ENCODE measurements at places on chromosomes 7 and 10.
A peak's percentile ranks its signal among the peaks of the same experiment; 100 is the strongest.

DNA sequence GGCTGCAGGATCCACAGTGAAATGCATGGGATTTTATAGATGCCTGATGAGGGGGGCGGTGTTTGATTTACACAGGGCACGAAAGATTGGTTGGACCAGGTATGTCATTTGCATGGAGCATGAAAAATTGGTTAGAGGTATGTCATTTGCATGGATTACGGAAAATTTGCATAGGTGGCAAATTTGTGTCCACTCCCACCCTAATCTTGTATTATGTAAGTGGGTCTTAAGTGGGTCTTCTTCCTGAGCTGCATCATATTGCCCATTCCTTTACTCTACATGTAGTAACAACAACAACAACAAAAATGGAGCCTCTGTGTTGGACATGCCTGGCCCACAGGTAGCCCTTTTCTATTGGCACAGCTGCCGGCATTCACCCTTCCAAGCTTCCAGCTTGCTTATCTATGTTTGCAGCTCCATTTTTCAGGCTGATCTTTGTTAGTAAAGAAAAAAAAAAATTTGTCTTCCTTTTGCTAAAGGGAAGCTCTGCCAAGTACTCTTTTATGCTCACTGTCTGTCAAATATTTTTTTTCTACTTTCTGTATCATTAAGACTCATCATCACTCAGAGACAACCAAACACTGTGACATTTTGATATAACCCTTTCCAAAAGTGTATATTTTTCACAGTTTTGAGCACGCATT is 10.3 kb upstream of the ZNF273 start:
- no peak for DNase-seq

DNA sequence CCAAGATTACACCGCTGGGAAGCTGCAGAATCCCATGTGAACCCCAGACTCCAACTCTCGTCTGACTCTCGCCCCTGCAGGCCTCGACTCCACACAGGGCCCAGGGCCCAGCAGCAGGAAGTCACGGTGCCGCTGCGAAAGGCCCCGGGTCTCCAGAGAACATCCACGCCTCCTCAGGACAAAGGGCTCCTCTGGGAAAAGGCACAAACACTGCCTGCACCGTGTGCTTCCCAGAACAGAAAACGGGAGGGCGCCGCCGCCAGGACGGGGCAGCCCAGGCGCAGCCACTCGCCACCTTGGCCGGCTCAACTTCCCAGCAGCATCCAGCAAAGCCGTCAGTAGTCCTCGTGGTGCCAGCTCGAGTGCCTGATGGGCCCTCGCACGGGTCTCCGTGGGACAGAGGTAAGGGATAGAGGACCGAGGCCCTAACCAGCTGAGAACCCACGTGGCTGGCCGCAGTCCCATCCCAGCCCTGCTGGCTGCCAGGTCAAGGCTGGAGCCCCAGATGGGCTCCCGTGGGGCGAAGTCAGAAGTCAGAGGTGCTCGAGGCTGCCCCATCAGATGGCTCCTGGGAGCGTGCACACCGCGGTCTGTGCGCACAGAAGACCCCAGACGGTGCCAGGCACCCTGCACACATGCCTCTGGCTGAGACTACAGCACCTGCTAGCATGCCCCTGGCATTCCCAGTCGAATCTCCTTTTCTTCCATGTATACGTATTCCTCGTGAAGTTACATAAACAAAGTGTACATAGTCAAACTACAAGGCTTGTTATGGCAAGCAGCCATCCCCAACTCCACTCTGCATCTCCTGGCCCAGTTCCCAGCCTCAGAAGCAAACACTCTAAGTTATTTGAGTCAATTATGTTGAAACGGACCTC is 60.2 kb downstream of the MAD1L1 start:
- no peak for DNase-seq

DNA sequence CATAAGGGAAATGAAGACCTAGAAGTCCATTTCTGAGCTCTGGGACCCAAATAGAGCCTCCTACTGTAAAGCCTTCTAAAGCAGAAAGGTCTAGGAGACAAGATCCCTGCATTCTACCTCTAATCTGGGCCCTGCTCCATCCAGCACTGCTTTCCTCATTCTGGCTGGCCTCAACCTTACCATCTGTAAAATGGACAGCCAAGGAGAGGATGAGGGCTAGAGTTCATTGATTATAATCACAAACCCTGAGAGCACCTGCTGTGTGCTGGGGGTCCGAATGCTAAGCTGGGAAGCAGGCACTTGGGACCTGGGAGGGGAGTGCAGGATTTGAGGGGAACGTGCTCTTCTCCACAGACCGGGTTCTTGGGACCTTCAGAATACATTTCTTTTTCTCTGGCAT is 454.0 kb upstream of the ZMIZ1 start:
- no peak for DNase-seq

- no peak for DNase-seq
Measured at GRCh38 chr10:3375505-3375904, 202.9 kb upstream of the PITRM1 start.

DNA sequence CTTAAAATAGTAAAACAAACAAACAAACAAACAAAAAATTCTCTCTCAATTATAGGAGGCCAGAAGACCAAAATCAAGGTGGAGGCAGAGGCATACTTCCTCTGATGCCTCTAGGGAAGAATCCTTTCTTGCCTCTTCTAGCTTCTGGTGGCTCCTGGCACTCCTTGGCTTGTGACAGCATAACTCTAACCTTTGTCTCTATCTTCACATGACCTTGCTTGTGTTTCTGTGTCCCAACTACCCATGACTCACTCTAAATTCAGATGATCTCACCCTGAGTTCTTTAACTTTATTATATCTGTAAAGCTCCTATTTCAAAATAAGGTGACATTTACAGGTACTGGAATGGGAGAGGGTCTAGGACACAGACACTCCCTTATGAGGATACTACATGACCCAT is 88.3 kb upstream of the ANTXRL start:
- no peak for DNase-seq

- no peak for DNase-seq
Measured at GRCh38 chr10:96319754-96320474, 15.7 kb downstream of the DNTT start.

- DNase-seq: no peak
Measured at GRCh38 chr10:82889728-82890127, 1014.7 kb downstream of the NRG3 start.

- no peak for DNase-seq
Measured at GRCh38 chr7:475951-476441, 43.6 kb downstream of the PDGFA start.

- DNase-seq: no peak
Measured at GRCh38 chr10:128373071-128373749, 247.0 kb upstream of the MKI67 start.

DNA sequence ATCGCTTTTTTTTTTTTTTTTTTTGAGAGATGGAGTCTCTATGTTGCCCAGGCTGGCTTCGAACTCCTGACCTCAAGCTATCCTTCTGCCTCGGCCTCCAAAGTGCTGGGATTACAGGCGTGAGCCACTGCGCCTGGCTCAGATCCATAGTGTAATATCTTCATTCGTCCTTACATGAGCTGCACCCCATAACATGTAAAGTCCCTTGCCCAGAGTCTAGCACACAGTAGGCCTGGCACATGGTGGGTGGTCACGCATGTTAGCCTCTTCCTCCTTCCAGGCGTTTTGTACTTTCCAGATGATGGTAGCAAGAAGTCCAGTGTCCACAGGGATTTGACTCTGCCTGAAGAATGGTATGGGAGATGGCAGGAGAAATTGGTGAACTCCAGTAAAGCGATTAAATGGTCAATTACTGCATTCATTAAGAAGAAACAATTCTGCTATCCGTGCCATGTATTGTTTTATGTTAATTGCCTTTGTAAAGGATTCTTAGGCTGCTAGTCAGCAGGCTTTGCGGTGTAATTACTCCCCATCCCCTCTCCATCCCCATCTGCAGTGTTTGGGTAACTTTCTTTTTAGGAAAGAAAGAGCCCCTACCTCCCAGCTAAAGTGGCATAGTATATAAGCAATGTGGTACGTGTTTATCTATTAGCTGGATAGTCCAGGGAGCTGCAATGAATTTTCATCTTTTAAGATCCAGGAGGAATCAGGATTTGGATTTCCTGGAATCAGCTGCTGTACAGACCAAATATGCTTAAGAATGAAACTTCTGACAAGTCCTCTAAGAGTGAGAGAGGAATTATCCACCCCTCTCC is 1.2 kb downstream of the TPST1 start:
- no peak for DNase-seq

GRCh38 chr10:46084321-46085165 is 38.5 kb upstream of the MSMB start:
- no peak for DNase-seq

DNA sequence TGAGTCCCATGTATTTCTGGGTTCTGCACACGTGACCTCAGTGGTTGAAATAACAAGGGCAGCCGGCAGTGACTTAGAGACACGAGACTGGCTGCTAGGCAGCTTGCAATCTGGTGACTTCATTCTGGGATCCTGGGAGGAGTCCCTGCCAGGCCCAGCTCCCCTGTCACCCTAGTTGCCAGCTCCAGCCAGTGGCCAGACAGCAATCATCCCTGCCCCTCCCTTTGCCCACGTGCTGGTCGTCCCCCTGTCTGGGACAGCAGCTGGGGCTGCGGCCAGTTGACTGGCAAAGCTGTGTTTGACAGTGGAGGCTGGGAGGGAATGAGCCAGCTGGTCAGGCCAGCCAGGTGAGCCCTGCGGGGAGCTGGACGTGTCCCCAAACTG is 30.0 kb downstream of the ADGRA1 start:
- DNase-seq: no peak

DNA sequence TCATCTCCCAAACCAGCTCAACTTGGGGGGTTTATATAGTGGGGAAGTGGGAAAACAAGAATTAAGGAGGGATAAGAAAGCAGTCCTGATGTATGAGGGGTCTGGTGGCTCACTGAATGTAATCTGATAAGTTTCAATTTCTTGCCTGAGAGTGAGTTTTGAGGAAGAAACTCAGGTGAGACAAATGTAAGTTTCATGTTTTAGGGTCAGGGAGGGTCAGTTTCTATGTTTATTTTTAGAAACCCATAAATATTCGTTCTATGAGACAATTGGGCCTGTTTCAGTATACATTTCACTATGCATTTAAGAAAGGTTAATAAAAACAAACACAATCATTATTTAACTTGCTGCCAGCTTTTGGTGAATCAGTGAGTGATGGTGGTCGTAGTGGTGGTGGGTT is 128.0 kb upstream of the MBL2 start:
- DNase-seq: no peak

DNA sequence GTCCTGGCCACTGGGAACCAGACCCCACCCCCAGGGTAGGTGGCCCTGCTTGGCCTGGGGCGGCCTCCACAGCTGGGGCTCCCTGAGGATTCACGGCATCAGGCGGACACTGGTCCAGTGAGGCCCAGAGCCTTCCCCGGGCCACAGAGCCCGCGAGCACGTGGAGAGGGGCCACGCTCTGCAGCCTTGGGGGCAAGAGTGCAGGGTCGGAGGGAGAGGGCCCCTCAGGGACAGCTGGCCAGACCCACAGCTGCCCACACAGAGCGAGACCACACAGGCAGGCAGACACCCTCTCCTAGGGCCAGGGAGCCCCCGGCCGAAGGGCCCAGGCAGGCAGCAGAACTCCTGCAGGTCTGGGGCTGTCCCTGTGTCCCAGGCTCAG is 10.7 kb downstream of the VENTX start:
- DNase-seq: no peak

- DNase-seq: peak; percentile 83
Measured at GRCh38 chr7:105677817-105678573, 96.7 kb upstream of the EFCAB10 start.

- no peak for DNase-seq
Measured at GRCh38 chr10:75239096-75239790, 3.5 kb upstream of the COMTD1 start.

DNA sequence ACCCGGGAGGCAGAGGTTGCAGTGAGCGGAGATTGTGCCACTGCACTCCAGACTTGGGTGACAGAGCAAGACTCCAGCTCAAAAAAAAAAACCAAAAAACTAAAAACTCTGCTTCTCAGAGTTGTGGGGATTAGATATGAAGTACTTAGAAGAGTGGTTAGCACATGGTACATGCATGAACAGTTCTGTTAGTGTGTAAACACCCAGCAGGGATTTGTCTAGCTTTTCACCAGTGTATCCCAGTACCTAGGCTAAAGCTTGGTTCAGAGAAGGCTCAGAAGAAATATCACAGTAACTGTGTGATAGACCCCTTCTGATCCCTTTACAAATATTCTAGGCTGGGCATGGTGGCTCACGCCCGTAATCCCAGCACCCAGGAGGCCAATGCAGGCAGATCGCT is 9.5 kb downstream of the PPIA start:
- DNase-seq: no peak

DNA sequence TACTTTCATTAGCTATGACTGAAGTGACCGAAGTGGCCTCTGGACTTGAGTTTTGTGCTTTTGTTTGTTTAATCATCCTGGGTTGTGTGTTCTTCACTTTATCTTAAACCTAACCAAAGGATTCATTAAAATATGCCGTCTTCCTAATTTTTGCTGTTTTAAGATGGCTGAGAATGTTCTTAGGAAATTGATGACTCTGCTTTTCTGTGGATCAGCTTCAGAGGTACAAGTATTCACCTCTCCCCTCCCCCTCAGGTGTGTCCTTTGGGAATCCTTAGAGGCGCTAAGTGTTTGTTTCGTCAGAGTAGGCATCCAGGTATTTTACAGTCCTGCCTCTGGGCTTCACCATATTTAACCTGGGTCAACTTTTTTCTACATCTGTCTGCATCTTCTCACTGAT is 1.1 kb downstream of the CCDC126 start:
- DNase-seq: no peak

DNA sequence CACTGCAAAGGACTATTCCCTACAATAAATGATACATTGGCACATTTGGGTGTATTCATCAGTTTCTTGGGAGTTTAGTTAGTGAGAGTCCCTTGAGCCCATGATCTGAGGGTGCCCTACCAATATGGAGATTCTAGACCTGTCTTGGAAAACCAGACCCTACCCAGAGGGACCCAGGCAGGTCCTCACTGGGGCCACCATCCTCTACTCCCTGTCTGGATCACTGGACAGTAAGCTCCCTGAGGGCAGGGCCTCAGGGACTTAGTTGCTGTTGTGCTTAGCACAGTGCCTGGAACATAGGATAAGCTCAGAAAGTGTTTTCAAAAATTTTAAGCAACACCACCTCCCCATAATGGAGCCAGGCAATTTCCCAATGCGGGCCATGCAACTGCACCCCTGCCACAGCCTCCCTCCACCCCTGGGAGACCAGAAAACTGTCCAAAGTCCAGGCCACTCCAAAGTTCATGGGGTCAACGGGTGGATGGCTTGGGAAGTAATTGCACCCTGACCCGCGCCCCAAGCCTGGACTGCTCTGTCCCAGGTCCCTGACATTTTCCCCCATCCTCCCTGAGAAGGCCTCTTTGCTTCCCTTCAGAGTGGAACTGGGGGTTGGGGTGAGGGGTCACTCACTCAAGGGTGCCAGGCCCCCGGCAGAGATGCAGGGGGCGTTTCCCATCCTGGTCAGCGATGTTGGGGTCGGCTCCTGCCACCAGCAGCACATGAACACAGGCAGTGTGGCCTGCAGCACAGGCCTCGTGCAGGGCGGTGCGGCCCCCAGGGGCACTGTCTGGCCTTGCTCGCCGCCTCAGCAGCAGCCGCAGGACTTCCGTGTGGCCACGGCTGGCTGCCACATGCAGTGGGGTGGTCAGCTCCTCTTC is 1.0 kb downstream of the ASB10 start:
- DNase-seq: no peak

- DNase-seq: peak; percentile 6
Measured at GRCh38 chr7:134368851-134369544, 52.3 kb upstream of the SLC35B4 start.
